ENCODE measurements at places on chromosomes 2 and 18.

- no peak for DNase-seq
Measured at GRCh38 chr2:206218156-206218555, 56.3 kb upstream of the ZDBF2 start.

- no peak for DNase-seq
Measured at GRCh38 chr2:26541401-26542193, 63.7 kb upstream of the OTOF start.

DNA sequence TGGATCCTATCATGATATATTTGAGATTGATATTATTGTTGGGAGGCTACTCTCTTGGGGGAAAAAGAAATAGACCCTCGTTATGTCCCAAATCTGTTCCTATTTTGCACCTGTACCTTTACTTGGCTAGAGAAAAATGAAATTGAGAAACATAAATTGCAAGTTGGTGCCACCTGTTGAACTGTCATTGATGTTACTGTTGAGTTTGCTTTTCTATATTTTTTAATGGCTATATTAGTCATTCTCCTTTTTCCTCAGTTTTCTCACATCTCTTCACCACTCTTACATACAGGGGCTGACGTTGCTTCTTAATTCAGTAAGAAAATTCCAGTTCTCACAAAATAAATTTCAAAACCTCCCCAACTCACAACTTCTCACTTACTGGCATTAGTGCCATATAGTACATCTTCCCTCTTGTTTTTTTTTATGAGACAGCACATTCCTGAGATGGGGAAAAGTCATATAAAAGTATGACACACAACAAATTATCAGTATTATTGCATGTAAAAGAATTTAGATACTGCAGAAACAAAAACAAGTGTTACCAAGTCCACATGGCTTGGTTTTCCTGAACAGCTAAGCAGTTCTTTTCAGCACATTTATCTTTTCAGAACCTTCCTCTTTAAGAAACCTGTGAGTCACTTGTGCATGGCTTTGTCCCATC is 348.3 kb upstream of the DSEL start:
- no peak for DNase-seq

- no peak for DNase-seq
Measured at GRCh38 chr2:40168032-40168431, 283.9 kb downstream of the SLC8A1 start.

GRCh38 chr2:197170208-197170607 is 140.4 kb downstream of the ANKRD44 start:
- no peak for DNase-seq

DNA sequence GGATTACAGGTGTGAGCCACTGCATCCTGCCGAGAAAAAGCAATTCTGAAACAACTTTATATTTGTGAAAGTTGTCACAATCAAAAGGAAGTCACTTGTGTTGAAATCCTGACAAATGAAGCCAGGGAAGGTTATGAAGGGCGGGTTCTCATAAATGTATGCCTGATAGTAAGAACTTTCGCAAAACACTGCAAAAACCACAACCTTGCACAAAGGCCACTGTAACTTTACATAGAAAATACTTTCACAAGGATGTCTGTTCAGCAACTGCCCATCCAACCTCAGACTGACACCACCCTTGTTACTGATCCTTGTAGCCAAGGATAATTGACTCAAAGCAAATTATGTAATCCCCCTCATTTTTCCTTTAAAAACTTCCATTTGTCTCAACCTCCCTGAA is 90.6 kb downstream of the SLC4A3 start:
- no peak for DNase-seq

DNA sequence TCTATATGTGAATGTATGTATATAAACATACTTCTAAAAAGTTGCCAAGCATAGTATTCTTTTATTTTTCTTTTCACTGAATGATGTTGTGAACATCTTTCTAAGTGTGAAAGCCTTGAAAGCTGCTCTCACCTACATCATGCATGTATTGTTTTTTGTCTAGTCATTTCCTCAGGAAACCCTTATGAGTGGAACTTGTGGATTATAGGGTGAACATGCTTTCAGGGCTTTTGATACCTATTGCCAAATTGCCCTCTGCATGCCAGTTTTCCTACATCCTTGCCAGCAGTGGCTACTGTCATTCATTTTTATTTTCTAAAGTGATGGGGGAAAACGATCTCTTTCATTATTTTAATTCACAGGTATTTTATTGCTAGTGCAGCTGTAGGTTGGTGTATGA is 78.3 kb downstream of the ADAM23 start:
- DNase-seq = no peak

GRCh38 chr18:59917422-59917821 is 17.6 kb downstream of the PMAIP1 start:
- DNase-seq = no peak

All from stimulated activated CD8-positive, alpha-beta memory T cell treated with anti-CD3 and anti-CD28 coated beads, Interleukin-7, amount 100 ng/mL, for 1 hour (primary cell).